ENCODE measurements at places on chromosomes 3 and 15.

GRCh38 chr3:77267589-77267988, 227.7 kb downstream of the ROBO2 start:
- DNase-seq, result no peak

- DNase-seq, result no peak
Measured at GRCh38 chr3:185292238-185292637, 38.4 kb upstream of the EHHADH start.

GRCh38 chr3:128353361-128353965, 113.2 kb downstream of the DNAJB8 start:
- DNase-seq, result no peak

DNA sequence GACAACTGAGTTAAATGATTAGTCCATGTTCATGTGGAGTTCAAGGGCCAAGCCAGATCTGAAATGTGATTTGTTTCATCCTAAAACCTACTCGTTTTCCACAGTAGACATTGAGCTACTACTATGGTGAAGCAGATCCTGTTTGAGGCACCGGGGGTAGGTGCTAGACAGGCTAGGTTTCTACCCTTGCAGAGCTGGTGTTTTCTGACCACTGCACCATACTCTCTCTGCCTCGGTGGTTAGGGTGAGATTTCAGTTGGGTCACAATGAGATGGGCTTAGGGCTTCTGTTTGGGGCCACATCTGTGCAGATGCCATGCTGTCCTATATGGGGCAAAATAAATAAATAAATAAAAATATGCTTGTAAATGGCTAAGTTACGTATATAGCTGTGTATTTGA, 99.3 kb downstream of the OXNAD1 start:
- no peak for DNase-seq

DNA sequence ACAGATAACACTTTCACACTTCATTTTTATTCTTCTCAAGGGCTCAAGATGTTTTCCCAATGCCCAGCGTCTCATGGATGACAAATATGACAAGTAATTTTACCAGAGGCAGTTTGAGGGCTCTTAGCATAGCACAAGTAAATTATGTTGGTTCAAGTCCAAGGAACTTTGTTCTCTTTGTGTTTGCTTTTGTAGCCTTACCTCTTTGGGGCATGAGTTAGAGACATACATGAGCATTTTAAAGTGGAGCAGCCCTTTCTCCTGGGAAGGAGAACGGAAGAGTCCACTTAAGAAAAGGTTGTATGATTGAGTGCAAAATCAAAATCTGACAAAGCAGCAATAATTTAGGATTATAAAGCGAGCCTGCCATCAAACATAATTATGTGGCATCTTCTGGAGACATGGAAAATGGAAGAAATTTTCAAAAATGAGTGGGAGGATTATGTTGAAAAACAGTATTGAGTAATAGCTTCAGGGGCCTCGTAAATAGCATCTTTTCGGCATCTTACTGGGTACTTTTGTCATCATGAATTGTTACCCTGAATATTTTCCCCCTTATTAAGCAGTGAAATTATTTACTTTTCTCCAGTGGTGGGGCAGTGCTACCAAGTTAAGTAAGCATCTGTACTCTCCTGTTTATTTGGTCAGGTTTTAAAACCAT, 65.9 kb downstream of the PGPEP1L start:
- no peak for DNase-seq

GRCh38 chr15:57150066-57150865, 226.0 kb upstream of the CGNL1 start:
- no peak for DNase-seq

Data from non-pigmented ciliary epithelial cell (primary cell).